Right lobe of liver (tissue), 6 donors: ENCODE measurements at places on chromosomes 3 and 15. TPM values are rescaled to one million over a fixed set of nuclear protein-coding genes. Genes with fewer than 3 reads are reported as not detected.

DNA sequence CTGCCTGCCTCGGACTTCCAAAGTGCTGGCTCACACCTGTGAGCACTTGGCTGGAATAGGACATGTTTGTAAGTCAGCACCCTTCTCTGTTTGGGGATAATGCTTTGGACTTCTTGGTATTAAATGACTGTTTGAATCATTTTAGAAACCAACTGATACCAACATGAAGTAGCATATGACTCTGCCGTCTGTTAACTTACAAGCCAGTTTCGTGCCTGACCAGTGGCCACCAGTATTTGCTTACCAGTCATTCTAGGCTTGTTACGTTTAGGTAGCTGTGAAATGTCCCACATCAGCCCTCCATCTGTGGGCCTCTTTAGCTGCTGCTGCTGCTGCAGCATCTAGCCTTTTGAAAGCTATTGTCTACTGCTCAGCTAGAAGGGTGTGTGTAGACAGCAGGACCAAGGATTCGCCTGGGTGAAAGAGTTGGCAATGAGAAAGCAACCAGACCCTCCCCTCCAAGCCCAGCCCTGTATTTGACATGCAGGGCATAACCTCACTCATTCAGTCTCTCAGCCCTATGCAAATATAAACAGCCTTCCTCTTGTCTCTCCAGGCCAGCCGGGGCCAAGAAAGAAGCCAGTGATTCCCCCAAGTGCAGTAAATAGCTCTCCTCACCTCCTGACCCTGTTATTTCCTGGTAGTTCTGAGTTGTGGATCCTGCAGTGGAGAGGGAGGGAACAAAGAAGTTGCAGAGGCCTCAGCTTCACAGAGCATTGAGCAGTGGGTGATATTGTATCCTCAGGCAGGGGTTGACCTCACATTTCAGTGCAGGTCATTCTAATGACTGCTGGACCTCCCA, 51.0 kb downstream of the NKIRAS1 start:
- no peak overlapping the region for H3K27ac ChIP-seq
- no peaks in the 10 kb centered on the region for H3K27me3 ChIP-seq
- H3K36me3 ChIP-seq, result no peaks in the 10 kb centered on the region
- no peak for DNase-seq

- H3K36me3 ChIP-seq, result no peaks in the 10 kb centered on the region
- H3K27me3 ChIP-seq, result no peaks in the 10 kb centered on the region
- DNase-seq, result no peak
- no peak overlapping the region for H3K27ac ChIP-seq
- no peak overlapping the region for H3K4me3 ChIP-seq
Measured at GRCh38 chr15:94277485-94277884, 46.1 kb downstream of the MCTP2 start.

- H3K36me3 ChIP-seq, result no peaks in the 10 kb centered on the region
- DNase-seq, result peak; percentile 90
- H3K4me1 ChIP-seq, result peaks cover 30% of the 10 kb centered on the region
- H3K27ac ChIP-seq, result peak overlapping the region; percentile 48
- no peaks in the 10 kb centered on the region for H3K27me3 ChIP-seq
- H3K4me3 ChIP-seq, result no peak overlapping the region
Measured at GRCh38 chr3:123660900-123661299, 76.0 kb upstream of the HACD2 start.

GRCh38 chr15:75620841-75621391, 4.6 kb downstream of the SNUPN start:
- H3K4me1 ChIP-seq, result no peaks in the 10 kb centered on the region
- H3K4me3 ChIP-seq, result no peak overlapping the region
- no peak for DNase-seq
- no peaks in the 10 kb centered on the region for H3K27me3 ChIP-seq
- H3K27ac ChIP-seq, result peak overlapping the region; percentile 9
- H3K36me3 ChIP-seq, result peaks cover 47% of the 10 kb centered on the region

- no peaks in the 10 kb centered on the region for H3K4me1 ChIP-seq
- no peaks in the 10 kb centered on the region for H3K27me3 ChIP-seq
- H3K4me3 ChIP-seq, result no peak overlapping the region
- no peak for DNase-seq
Measured at GRCh38 chr3:118472586-118472985, 562.1 kb downstream of the IGSF11 start.

- no peak for DNase-seq
- no peaks in the 10 kb centered on the region for H3K4me1 ChIP-seq
- no peaks in the 10 kb centered on the region for H3K27me3 ChIP-seq
- no peak overlapping the region for H3K27ac ChIP-seq
Measured at GRCh38 chr15:45689616-45690015, 54.8 kb downstream of the SQOR start.

- H3K4me3 ChIP-seq, result no peak overlapping the region
- no peaks in the 10 kb centered on the region for H3K4me1 ChIP-seq
- H3K27ac ChIP-seq, result no peak overlapping the region
- no peak for DNase-seq
- H3K36me3 ChIP-seq, result no peaks in the 10 kb centered on the region
Measured at GRCh38 chr3:177948716-177949425, 587.4 kb upstream of the KCNMB2 start.

- H3K27ac ChIP-seq, result no peak overlapping the region
- no peak for DNase-seq
- H3K4me1 ChIP-seq, result no peaks in the 10 kb centered on the region
- H3K4me3 ChIP-seq, result no peak overlapping the region
- peaks cover 11% of the 10 kb centered on the region for H3K36me3 ChIP-seq
- no peaks in the 10 kb centered on the region for H3K27me3 ChIP-seq
Measured at GRCh38 chr15:74857082-74857655, 14.2 kb upstream of the ULK3 start.

DNA sequence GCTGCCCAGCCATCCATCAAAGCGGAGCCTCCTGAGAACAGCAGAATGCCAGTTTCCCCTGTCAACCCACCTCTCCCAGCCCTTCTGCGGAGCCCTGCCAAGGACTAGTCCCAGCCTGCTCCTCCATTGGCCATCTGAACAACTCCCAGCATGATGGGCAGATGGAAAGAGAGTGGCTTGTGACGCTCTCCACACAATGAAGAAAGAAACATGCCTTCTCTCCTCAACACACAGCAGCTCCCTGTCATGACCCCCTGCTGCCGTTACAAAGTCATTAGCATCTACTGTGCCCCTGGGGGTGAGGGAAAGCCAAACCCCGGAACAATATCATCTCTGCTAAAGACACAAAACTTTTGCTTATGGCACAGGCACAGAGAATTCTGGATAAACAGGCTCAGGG, 33.6 kb downstream of the MECOM start:
- no peak for DNase-seq
- H3K4me3 ChIP-seq, result no peak overlapping the region
- no peaks in the 10 kb centered on the region for H3K36me3 ChIP-seq

- no peak within 1 kb of the TSS for H3K4me3 ChIP-seq
- DNase-seq, result no peak
Measured at GRCh38 chr15:43517354-43518196, at the start of gene MAP1A. MAP1A (plus strand) TSS chr15:43517608; CDS start chr15:43521474, 3,866 bp downstream.

DNA sequence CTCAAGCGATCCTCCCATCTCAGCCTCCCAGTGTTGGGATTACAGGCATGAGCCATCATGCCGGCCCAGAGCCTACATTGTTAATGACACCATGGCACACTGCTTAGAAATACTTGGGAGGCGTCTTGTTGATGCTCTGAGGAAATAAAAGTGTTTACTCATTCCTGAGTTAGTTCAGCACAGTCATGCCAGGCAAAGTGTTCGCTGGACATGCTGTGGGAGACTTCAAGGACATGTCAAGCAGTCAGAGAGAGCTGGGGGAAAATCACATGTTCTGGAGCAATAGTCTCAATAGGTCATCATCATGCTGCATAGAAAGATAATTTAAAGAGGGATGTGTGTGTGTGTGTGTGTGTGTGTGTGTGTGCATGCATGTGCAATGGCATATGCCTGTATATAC, 37.5 kb downstream of the TTC23 start:
- DNase-seq, result no peak
- no peaks in the 10 kb centered on the region for H3K27me3 ChIP-seq
- H3K4me1 ChIP-seq, result no peaks in the 10 kb centered on the region
- peaks cover 12% of the 10 kb centered on the region for H3K36me3 ChIP-seq
- no peak overlapping the region for H3K4me3 ChIP-seq

GRCh38 chr15:69298697-69299441, at the start of gene PAQR5:
PAQR5 (plus strand) TSS chr15:69298912; CDS start chr15:69360081, 61,169 bp downstream.
- no peaks in the 10 kb centered on the region for H3K4me1 ChIP-seq
- peak within 1 kb of the TSS; percentile 49 for H3K4me3 ChIP-seq
- H3K36me3 ChIP-seq, result no peaks in the 10 kb centered on the region
- DNase-seq, result no peak
- peaks cover 8% of the 10 kb centered on the region for H3K27me3 ChIP-seq
- no peak within 1 kb of the TSS for H3K27ac ChIP-seq

GRCh38 chr3:187305881-187306280, 14.3 kb upstream of the MASP1 start:
- no peak overlapping the region for H3K27ac ChIP-seq
- no peak for DNase-seq
- H3K36me3 ChIP-seq, result no peaks in the 10 kb centered on the region
- H3K4me3 ChIP-seq, result no peak overlapping the region
- no peaks in the 10 kb centered on the region for H3K27me3 ChIP-seq
- H3K4me1 ChIP-seq, result no peaks in the 10 kb centered on the region

GRCh38 chr15:101193806-101194545, 57.9 kb downstream of the CHSY1 start:
- H3K27ac ChIP-seq, result no peak overlapping the region
- no peak overlapping the region for H3K4me3 ChIP-seq
- no peaks in the 10 kb centered on the region for H3K27me3 ChIP-seq
- no peaks in the 10 kb centered on the region for H3K36me3 ChIP-seq
- H3K4me1 ChIP-seq, result no peaks in the 10 kb centered on the region

GRCh38 chr3:24596626-24597025, 102.0 kb upstream of the THRB start:
- H3K36me3 ChIP-seq, result no peaks in the 10 kb centered on the region
- H3K4me1 ChIP-seq, result no peaks in the 10 kb centered on the region

DNA sequence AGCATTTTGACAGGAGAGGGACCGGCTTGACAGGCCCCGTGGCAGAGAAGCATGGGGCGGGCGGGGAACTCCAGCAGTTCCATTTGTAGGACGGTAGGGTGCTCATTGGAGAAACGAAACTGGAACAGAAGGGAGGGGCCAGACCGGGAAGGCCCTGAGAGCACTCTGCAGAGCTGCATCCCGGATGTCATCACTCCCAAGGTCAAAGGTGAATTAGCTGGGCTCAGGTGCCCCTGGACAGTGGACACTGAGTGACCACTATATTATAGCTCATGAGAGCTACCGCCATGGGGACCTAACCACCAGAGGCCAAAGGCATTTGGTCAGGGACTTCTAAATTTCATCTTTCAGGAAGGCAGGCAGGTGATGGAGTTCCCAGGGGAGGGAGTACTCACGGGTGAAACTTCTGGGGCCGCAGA, 7.3 kb downstream of the CSRNP1 start:
- peak; percentile 83 for DNase-seq
- no peaks in the 10 kb centered on the region for H3K27me3 ChIP-seq
- peaks cover 40% of the 10 kb centered on the region for H3K36me3 ChIP-seq
- peak overlapping the region; percentile 34 for H3K27ac ChIP-seq

DNA sequence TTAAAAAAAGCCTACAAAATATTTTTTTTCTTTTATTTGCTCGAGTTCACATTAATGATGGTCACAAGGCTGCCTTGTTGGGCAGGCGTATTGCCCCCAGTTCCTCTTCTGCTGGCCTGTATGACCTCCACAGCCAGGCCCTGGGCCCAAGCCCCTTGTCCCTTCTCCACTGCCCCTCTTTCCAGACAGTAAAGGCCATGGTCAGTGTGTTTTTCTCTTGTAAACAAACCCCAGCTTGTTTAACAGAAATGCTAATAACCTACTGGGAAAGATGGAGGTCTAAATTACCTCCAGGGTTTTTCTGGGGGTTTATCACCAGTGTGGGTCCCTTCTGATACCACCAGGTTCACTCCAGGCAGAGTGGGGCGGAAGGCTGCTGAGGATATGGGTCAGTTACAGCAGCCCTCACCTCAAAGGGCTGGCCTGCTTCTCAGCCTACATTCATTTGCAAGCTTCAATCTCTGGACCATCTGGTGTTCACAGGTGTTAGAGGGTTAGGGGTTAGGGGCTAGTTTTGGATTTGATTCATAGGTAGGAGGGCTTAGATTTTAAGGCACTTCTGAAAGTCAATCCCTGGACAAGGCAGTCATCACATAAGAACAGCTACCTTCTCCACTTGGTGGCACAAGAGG, 2.0 kb upstream of the MANF start:
- H3K4me3 ChIP-seq, result peak overlapping the region; percentile 94
- no peaks in the 10 kb centered on the region for H3K27me3 ChIP-seq
- peak; percentile 28 for DNase-seq
- H3K4me1 ChIP-seq, result no peaks in the 10 kb centered on the region

GRCh38 chr3:197802779-197803459, 11.9 kb downstream of the LRCH3 start:
- no peaks in the 10 kb centered on the region for H3K36me3 ChIP-seq
- no peak for DNase-seq
- no peak overlapping the region for H3K4me3 ChIP-seq
- no peaks in the 10 kb centered on the region for H3K27me3 ChIP-seq
- no peak overlapping the region for H3K27ac ChIP-seq
- no peaks in the 10 kb centered on the region for H3K4me1 ChIP-seq

GRCh38 chr15:66839506-66840112, 137.6 kb downstream of the SMAD6 start:
- no peak overlapping the region for H3K27ac ChIP-seq
- no peaks in the 10 kb centered on the region for H3K36me3 ChIP-seq
- no peaks in the 10 kb centered on the region for H3K4me1 ChIP-seq
- H3K4me3 ChIP-seq, result no peak overlapping the region

DNA sequence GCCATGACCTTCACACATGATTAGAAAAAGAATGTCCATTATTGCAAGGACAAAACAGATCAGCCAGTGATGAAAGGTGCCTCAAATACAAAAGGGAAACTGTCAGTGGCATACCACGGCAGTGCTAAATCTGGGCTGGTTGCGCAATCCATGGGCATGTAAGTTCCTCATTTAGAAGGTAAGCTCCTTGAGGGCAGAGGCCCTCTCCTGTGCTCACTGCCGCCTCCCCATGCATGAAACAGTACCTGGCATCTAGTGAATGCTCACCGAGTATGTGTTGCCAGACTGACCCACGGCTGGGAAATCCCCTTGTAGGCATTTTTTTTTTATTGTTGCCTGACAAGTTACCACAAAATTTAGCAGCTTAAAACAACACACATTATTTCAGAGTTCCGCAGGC, 312.1 kb upstream of the CHRM5 start:
- DNase-seq, result no peak
- H3K4me1 ChIP-seq, result no peaks in the 10 kb centered on the region
- H3K27ac ChIP-seq, result no peak overlapping the region
- no peak overlapping the region for H3K4me3 ChIP-seq
- no peaks in the 10 kb centered on the region for H3K27me3 ChIP-seq

NLGN1 gene
- total RNA-seq, result not detected

LYSMD4 gene
- total RNA-seq, result 2.8 TPM

ALAS1 gene
- total RNA-seq, result 218 TPM

BAHD1 gene
- total RNA-seq, result 10.5 TPM

CHRNA5 gene
- total RNA-seq, result 0.38 TPM

GCSAM gene
- 0.12 TPM for total RNA-seq

CCDC54 gene
- total RNA-seq, result not detected

SELENOK gene
- 34.7 TPM for total RNA-seq

SCG3 gene
- not detected for total RNA-seq

GNAT1 gene
- not detected for total RNA-seq

RNU6-1 gene
- total RNA-seq, result not detected

NRG4 gene
- total RNA-seq, result 1.7 TPM

COL8A1 gene
- total RNA-seq, result 0.56 TPM

PLD1 gene
- 13.3 TPM for total RNA-seq

CFAP20DC gene
- total RNA-seq, result 1.3 TPM
